ENCODE measurements at places on chromosomes 3 and 15.

DNA sequence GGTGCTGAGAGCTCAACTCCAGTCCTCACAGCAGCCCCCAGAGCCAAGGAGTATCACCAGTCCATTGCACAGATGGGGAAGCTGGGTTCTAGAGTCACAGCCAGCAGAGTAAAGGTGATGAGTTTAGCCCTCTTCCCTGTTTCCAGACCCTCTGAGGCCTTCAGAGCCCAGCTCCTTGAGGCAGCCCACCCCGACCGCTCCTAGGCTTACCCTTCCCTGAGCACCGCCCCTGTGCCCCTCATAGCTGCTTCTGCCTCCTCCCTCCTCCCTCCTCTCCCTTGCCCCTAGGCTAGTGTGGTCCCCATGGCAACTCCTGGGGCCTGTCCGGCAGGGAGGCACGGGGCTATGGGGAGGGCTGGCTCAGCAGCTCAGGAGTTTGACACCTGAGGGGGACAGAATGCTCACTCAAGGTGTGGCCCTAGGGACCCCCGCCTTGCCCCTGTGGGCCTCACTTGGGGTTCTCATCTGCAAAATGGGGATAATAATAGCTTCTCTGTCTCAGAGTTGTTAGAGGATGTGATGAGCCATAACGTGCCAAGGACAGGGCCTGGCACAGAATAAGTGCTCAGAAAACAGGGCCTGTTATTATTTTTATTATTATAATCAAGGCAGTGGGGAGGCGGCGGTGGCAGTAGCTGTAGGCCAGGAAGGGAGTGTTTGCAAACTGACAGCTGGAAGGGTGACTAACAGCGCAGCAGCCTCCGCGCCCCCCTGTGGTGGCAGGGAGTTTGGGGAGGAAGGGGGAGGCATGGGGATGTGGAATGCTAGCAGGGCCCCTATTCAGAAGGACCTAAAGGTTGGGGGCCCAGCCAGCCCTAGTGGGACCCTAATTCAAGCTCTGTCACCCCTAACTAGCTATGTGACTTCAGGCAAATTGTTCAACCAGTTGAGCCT, 11.5 kb downstream of the CSK start:
- no peak for DNase-seq

- no peak for DNase-seq
Observed at GRCh38 chr15:87317900-87318299, 938.6 kb downstream of the NTRK3 start.

DNA sequence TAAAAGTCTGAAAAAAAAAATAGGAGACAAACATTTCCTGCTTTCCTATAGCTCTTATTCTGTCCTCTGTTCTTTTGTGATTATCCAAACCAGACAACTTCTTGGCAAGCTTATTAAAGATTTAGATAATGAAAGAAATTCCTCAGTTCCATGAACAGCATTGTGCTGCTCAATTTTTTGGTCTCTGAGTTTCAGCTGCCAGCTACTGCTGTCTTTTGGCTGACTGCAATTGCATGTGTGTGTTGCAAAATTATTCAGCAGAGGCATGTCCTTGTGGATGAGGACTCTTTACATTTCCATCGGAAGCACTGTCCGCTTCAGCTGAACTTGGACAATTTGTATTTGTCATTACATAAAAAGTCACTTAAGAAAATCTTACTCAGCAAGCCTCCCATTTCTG, 397.3 kb upstream of the RASGRP1 start:
- DNase-seq = peak; percentile 11

DNA sequence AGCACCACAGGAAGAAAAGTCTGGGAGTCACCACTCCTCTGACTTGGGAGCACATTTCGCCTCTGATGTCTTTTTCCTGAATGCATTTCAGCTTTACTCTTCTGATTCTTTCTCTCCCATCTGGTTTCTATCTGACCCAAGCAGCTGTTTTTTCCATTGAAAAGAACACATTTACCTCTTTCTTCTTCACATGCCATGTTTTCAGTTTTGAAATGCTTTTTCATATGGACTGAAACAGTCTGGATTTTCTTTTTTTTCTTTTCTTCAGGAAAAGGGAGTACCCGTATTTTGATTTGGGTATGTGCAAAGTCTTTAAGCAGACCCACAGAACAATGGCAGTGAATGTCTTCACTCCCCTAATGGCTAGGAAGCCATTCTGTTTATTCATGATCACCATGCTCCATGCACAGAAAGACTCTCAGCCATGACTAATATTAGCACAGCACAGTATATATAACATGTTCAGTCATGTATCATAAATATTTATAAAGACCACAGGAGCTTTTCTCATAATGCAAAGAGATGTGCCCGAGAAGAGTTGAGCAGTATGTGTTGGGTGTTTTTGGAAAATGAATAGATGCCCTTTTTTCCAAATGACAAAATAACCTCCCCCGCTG, 82.7 kb upstream of the LRIG1 start:
- DNase-seq = no peak

All from EH (cell line).